ENCODE measurements at places on chromosomes 6 and 20. TPM values are rescaled to one million over a fixed set of nuclear protein-coding genes. Genes with fewer than 3 reads are reported as not detected.
A peak's percentile ranks its signal among the peaks of the same experiment; 100 is the strongest.

WFDC10A gene
- 0.09 TPM for polyA plus RNA-seq

HRH3 gene
- 0.05 TPM for polyA plus RNA-seq

ZFP57 gene
- polyA plus RNA-seq = 0.05 TPM

RBM24 gene
- 2.0 TPM for polyA plus RNA-seq

EEF1A2 gene
- 2.2 TPM for polyA plus RNA-seq

- DNase-seq = no peak
These were observed 30.2 kb downstream of the SLC2A10 start for GRCh38 chr20:46739431-46740213.

GRCh38 chr6:3885262-3886036 lies 36.3 kb downstream of the FAM50B start:
- DNase-seq = no peak

CRISP2 gene
- 0.14 TPM for polyA plus RNA-seq

CNR1 gene
- 2.6 TPM for polyA plus RNA-seq

- no peak for DNase-seq
These were observed 94.7 kb upstream of the LOC128125822 start for GRCh38 chr6:63477422-63478040.

DNA sequence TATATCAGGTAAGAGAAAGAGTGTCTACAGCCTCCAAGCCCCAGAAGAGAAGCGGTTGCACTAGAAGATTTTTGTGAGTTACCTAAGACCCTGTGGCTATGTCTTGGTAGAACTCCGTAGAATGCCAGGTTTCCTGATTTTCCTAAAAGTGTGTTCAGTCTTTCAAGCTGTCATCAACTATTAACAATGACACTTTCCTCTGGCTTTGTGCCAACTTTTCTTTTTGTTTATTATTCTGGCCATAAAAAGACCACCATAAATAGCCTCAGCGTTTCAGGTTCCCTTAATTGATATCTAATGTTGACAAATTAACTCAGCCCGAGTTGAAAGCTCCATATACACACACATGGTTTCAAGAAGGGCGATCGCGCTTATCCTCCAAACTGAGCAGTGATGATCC lies 1.2 kb downstream of the PAK5 start:
- DNase-seq = no peak

DNA sequence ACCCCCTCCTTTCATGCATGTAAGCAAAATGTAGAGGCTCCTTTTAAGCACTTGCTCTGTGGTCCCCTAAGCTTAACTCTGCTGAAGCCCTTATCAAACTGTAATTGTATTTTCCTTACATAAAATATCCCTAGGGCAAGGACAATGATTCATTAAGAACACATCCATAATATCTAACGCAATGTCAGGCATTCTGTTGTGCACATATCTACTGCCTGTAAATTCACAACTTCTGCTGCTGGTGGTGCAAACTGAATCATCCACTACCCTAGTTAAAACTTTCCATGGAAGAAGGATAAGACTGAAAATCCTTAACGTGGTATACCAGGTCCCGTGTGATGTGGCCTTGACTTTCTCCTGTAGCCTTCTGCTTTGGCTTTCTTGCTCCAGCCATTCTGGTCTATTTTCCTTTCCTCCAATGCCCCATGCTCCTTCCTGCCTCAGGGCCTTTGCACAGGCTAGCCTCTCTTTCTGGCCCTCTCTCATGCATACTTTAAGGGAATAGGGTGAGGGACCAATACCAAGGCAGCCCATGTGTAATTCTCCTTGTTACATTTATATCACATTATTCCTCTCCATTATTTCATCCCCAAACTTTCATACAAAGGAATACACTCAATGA lies 113.6 kb upstream of the ZFP64 start:
- no peak for DNase-seq

HFE gene
- polyA plus RNA-seq = 3.8 TPM

TGM3 gene
- polyA plus RNA-seq = 0.66 TPM

- DNase-seq = no peak
These were observed 20.7 kb downstream of the FAM50B start for GRCh38 chr6:3869632-3870527.

- DNase-seq = no peak
These were observed 26.3 kb upstream of the TFB1M start for GRCh38 chr6:155340464-155341129.

SLC16A10 gene
- polyA plus RNA-seq = 15.0 TPM

DNA sequence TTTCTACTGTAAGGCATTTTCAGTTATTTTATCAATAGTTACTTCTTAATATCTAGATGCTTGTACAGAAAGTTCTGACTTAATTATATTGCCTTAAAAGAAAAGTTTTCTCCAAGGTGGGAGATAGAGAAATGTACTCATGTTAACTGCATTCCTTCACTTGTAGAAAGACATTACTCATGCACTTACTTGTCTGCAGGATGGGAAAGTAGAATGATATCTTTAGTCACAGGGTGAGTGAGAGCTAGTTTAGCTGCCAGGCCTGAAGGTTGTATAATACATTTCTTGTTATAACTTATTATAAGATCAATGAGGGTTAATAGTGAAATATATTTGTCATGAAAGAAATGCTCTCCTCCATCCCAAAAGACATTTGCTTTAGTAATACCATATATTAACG lies 92.1 kb downstream of the CRYBG1 start:
- DNase-seq = no peak

- no peak for DNase-seq
These were observed 170.8 kb upstream of the PHACTR1 start for GRCh38 chr6:12545619-12546409.

GRCh38 chr20:37882961-37883712 lies 19.8 kb upstream of the VSTM2L start:
- no peak for DNase-seq

- no peak for DNase-seq
These were observed 294.2 kb upstream of the RSPO3 start for GRCh38 chr6:126824226-126824625.

GRCh38 chr6:42043787-42044475 lies 6.4 kb upstream of the TAF8 start:
- peak; percentile 94 for DNase-seq

KIF13A gene
- 13.7 TPM for polyA plus RNA-seq

LHFPL5 gene
- polyA plus RNA-seq = 0.09 TPM

- DNase-seq = peak; percentile 69
These were observed at the start of gene ZCCHC3 for GRCh38 chr20:297098-297924. ZCCHC3 (plus strand) TSS chr20:297570; CDS start chr20:297587, 17 bp downstream.

GRCh38 chr20:19958219-19958618 lies 58.9 kb upstream of the NAA20 start:
- DNase-seq = no peak

BANF2 gene
- 0.25 TPM for polyA plus RNA-seq

RAET1L gene
- 3.1 TPM for polyA plus RNA-seq

DNA sequence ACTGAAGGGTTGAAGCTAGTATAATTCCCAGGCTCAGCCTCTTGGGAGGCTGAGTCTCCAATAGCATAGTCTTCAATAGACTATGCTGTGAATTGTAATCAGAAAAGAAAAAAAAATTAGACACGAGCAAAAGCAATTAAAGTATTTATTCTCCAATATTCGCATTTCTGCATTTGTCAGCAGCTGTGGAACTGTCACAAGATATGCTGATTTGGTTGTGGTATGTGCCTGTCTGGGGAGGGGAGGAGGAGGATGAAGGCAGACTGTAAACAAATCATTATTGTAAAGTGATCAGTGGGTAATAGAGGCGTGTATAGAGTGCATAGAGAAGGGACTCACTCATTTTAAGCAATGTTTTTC lies 10.1 kb upstream of the BICRAL start:
- no peak for DNase-seq

GRCh38 chr6:142721215-142721920 lies 223.6 kb downstream of the HIVEP2 start:
- DNase-seq = no peak

DNA sequence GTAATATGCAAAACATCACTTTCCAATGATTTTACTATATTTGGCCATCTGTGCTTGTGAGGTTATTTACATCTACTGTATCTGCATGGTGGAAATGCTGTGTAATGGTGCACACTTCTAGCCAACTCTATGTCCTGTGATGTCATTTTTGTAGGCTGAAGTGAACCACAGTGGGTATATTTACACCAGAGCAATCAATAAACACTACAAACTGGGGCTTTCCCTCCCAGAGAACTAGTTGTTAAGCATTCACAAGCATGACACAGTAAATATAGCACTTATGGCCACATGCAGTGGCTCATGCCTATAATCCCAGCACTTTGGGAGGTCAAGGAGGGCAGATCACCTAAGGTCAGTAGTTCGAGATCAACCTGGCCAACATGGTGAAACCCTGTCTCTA lies 4.9 kb downstream of the SLC22A2 start:
- no peak for DNase-seq

- no peak for DNase-seq
These were observed 154.9 kb downstream of the ALDH8A1 start for GRCh38 chr6:134795001-134795400.

DLL1 gene
- polyA plus RNA-seq = 5.7 TPM

DNA sequence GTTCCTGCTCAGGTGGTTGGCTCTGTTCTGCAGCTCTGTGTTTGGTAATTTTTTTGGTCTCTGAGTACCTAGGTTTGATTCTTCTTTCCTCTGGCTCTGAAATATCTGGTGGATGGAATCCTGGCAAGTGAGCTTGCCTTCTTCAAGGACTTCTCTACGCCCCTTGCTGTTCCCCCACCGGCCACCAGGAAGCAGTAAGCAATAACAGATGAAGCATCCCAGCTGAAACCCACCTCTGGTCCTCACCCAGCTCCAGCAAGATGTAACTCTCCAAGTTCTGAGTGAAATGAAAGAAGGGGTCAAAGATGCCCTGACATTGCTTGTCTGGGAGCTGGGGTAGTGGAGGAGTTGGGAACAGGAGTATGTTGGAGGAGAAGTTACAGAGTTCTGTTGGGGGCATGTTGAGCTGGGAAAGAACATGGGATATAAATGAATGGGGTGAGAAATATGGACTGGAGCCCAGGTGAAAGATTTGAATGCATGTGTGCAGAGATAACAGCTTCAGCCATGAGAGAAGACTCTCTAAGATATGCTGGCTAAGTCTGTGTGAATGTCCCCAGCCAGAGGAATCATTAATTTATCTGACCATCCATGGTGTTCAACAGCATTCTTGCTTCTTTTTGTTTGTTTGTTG lies 51.3 kb upstream of the GLP1R start:
- DNase-seq = peak; percentile 10

DNA sequence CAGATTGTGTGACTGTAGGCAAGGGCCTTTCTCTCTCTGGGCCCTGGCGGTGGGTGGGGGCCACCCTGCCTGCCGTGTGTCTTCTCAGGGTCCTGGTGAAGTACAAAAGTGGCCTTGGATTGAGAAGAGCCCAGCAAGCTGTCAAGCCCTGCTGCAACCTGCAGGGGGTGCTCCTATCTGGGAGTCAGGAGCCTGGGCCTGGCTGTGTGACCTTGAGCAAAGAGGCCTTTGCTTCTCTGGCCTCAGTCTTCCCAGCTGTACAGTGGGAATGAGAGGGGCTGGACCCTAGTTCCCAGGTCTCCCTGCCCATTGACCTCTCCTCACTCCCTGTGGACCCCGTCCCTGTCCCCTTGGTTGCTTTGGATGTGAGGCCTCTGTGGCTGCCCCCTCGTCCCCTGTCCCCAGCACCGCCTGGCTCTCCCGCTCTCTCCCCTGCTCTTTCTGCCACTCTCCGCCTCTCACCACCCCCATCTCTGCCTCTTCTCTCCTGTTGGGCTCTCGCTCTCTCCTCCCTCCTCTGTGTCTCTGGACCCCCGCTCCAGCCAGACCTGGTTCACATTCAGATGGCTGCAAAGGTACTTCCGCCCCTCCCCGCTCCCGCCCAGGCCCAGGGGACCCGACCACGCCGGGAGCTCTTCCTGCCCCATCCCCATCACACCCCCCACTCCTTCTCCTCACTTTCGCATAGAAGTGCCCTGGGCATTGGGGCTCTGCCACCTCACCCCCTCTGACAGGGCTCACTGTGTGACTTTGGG lies 46.7 kb downstream of the SRC start:
- DNase-seq = no peak

KIFC1 gene
- polyA plus RNA-seq = 5.5 TPM

GRCh38 chr6:31038559-31038958 lies 28.3 kb downstream of the MUC22 start:
- DNase-seq = no peak

DNA sequence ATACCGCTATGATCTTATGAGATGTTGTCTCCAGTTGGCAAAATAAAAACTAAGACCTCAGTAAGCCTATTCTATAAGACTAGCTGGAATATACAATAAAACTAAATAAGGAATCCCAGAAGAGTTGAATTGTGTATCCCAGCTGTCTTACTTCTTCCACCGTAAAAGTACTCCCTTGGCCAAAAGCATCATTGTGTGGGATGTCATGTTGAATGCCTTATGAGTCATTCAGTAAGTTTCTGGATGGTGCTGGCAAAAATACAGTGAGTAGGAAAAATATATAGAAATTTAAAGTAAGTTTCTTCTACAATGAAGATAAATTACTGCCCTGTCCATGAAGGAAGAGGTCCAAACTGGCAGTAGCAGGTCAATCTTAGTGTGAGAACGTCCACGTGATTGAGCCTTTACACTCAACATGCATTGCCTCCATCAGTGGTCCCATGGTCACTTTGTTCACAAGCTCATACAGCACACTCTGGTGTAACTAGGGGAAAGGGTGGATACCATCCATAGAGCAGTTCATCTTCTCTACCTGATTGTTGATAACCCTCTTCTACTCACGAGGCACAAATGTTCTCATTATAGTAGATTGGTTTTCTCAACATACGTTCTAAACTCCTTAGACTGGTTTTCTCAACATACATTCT lies 13.7 kb upstream of the ZNF318 start:
- no peak for DNase-seq

DNA sequence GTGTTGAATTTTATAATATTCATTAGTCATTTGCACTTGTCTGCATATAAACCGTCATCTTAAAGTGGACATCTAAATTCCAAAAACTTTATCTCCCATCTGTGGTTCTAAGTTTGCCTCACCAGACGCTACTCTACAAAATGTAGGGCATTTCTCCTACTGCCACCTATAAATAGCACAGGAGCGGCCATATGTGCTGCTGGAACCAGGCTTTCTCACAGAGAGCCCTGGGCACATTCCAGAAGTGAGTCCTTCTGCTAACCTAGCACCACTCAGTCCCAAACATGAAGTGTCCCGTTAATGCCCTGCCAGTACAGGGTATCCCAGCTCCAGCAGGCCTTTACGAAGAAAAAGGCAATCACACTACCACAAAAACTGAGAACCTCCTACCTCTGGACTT lies 153.7 kb downstream of the TMEM242 start:
- no peak for DNase-seq

SLC4A11 gene
- 4.4 TPM for polyA plus RNA-seq

FAM209B gene
- polyA plus RNA-seq = 3.3 TPM

GRCh38 chr6:57242505-57242904 lies 20.4 kb upstream of the RAB23 start:
- no peak for DNase-seq

DNA sequence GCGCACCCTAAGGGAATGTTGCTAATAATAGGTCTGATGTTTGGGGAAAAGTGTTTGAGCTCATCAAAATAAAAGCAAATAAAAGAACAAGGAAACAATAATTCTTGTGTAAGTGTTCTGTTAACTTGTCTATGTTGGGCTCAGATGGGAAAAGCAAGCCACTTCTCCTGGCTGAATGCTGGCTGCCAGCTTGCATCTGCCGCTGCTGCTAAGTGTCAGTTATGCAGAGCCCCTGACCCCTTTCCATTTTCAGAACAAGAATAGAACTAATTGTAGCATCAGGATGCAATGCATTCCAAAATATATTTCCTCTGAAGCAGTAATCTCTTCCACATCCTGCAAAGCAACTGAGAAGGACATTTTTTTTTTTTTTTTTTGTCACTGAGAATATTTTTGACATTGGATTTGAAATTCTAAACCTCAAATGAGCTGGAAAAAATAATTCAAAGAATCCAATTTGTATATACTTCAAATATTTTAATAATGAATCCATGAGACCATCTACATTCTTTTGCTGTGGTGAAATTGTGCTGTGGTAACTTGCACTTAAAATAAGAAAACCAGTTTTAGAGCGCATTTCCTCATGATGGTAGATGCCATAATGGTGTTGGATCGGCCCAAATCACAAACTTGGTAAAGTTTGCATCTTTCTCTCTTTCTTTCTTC lies 43.9 kb upstream of the DEK start:
- DNase-seq = no peak

All from thymus (tissue), 14 donors.